ENCODE measurements at places on chromosomes 5 and 9.
A peak's percentile ranks its signal among the peaks of the same experiment; 100 is the strongest.

GRCh38 chr5:73254642-73255041 is 81.6 kb downstream of the TMEM174 start:
- no peak for DNase-seq

- no peak for DNase-seq
These were observed 21.7 kb downstream of the XRCC4 start for GRCh38 chr5:83099001-83099400.

DNA sequence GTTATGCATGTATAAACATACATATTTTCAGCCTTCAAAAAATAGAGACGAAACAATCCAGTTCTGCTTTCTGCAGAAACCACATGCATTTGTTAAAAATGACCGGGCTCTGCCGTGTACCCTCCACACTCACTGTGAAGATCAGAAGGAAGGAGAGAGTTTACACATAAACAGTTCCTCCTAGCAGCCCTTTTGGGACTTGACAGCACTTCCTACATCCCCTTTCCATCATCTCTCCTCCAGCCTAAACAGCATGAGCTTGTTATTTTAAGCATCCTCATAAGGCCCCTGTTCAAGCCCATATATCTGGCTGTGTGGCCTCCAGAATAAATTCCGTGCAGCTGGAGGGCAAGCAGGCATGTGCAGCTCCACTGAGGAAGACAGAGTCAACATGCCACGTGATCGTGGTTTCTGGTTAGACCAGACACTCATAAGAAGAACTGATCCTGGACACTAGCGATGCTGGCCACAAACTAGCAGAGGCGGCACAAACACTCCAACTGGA is 42.2 kb downstream of the NIPAL4 start:
- no peak for DNase-seq

GRCh38 chr9:21689854-21690253 is 112.6 kb upstream of the MTAP start:
- DNase-seq = no peak

- DNase-seq = peak; percentile 4
These were observed 516.6 kb downstream of the RAB3C start for GRCh38 chr5:59099270-59099994.

GRCh38 chr9:135813671-135814290 is 93.6 kb downstream of the CAMSAP1 start:
- DNase-seq = no peak

GRCh38 chr9:38088006-38088925 is 19.2 kb upstream of the SHB start:
- DNase-seq = peak; percentile 59

DNA sequence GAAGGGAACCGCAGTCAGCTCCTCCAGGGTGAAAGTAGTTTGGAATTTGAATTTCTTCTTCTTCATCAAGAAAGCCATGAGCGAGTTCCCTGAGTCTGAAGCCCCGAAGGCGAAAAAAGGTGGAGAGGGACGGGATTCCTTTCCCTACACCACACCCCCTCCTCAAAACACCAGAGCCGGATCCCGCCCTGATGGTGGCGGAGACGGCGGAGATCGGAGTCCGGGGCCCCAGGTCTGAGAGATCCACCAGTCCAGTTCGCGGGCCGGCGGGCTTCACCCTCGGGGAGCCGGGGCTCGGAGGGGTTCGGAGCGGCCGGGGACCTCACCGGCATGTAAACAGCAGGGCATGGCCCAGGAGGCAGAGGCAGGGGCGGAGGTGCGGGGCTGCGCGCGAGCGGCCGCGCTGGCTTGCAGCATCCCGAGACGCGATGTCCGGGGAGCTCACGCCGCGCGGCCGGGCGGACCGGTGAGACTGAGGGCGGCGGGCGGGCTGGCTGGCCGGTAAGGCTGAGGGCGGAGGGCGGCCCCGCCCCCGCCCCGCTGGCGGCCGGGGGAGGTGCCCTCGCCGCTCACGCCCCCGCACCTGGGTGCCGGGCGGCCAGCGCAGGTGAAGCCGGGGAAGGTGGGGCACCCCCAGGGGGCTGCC is 606 bp downstream of the EEIG1 start:
- peak; percentile 51 for DNase-seq

GRCh38 chr9:111038331-111039230 is at the start of gene LPAR1:
LPAR1 (minus strand) TSS chr9:111038470; CDS start chr9:110972117, 66,353 bp downstream.
- DNase-seq = no peak

DNA sequence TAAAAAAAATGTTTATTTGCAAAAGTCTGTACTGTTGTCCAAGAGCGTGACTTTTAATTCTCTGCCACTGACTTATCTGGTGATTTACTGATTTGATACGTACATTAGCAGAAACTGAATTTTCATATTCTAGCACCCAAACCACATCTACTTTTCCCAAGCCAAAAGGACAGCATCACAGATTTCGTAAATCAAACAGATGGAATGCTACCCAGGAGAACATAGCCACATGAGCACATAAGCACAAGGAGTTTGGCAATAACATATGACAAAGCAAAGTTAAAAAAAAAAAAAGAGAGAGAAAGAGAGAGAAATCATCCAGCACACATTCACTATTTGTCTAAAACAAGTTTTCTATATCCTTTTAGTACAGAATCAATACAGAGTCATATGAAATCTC is 83.7 kb downstream of the HINT1 start:
- DNase-seq = no peak

DNA sequence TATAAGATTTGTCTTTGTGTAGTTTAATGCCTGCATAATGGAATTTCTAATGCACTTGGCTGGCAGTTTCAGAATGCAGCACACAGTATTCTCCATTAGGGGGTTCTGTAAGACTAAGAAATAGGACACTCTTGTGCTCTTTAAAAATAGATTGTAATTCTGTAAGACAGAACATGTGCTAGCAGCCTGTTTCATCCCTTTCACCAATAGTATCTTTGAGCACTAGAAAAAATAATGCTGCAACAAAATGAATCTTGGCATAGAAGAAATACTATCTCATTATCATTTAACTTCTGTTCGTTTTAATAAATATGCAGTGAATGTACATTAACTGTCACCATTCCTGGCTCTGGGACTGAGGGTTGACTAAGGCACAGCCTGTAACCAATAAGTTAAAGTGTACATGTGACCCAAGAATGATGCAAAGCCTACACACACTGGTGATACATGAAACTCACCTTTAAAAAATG is 23.8 kb upstream of the ZNF622 start:
- no peak for DNase-seq

- DNase-seq = no peak
These were observed 54.3 kb downstream of the GRAMD2B start for GRCh38 chr5:126477294-126478117.

GRCh38 chr5:39005566-39006232 is 68.5 kb downstream of the RICTOR start:
- no peak for DNase-seq

DNA sequence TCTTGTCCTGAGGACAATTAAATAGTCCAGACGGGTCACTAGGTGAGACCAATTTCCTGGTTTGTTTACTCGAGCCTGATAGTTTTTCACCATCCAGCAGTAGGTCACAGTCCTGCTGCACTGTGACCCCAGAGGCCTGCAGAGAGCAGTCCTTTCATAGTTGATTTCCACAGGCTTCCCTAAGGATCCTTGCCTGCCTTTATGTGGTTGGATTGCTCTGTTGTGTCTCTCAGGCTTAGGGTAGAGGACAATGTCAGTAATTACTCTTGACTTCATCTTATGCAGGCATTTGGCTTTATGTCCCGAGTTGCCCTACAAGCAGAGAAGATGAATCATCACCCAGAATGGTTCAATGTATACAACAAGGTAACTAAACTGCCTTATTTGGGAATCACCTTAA is 9.0 kb upstream of the CATSPER3 start:
- DNase-seq = no peak

- DNase-seq = no peak
These were observed 9.3 kb downstream of the SLC25A48 start for GRCh38 chr5:135843571-135844337.

GRCh38 chr5:854217-854616 is 3.4 kb upstream of the ZDHHC11 start:
- DNase-seq = no peak

GRCh38 chr5:101687349-101687985 is 608.6 kb downstream of the SLCO4C1 start:
- DNase-seq = no peak

GRCh38 chr5:160938532-160938931 is 86.5 kb upstream of the ATP10B start:
- DNase-seq = no peak

- DNase-seq = no peak
These were observed 231.6 kb downstream of the SLF1 start for GRCh38 chr5:94849821-94850736.

DNA sequence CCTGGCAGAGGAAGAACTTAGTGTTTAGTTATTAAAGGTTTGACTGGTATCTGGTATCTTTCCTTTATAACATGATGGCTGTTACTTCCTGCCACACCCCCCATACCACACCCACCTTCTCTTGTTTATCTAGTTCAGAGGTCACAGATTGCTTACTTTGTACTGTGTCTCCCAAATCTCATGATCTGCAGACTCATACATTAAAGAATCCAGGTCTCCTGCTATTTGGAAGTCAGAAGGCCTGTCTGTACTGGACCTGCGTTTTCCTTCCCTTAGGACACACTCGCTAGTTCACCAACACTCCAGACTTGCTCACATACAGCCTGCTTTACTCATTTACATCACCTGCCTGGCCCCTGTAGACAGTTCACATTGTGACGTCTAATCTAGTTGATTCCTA is 39.3 kb downstream of the NUDT12 start:
- DNase-seq = no peak

- no peak for DNase-seq
These were observed 90.4 kb upstream of the PUM3 start for GRCh38 chr9:2934241-2934650.

DNA sequence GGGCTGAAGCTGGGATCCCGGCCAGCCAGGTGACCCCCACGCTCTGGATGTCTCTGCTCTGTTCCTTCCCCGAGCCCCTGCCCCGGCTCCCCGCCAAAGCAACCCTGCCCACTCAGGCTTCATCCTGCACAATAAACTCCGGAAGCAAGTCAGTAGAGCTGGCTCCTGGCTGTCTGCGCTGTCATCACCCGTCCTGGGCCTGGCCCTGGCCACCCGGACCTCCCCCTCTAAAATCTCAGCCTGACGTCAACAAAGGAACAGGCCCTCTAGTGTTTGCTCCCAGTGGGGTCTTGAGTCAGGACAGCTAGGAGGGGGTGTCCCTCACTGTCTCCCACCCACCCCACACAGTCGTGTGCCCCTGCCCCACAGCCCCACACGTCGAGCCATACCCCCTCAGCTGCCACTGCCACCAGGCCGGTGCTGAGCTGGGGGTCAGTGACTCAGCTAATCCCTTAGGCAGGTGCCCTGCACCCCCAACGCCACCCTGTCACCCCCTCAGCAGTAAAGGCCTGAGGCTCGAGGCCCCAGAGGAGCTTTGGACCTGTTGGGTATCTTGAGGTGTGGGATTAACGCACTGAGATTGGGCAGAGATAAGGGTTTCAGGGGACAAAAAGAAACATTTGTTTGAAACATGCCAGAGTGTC is 1.1 kb upstream of the LCNL1 start:
- DNase-seq = no peak

DNA sequence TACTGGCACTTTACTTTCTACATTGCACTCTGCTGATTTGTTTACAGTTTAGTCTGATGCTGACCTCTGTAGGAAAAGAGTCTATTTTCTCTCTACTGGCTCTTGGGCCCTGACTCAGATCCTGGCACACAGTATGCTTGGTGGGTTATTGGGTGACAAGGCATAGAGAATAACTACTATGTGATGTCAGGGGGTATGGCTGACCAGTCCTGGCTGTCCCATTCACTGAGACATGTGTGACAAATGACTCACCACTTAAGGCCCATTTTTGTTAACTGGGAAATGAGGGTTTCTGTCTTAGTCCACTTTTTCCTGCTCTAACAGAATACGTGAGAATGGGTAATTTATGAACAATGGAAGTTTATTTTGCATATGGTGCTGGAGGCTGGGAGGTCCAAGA is 66.4 kb downstream of the DAPK1 start:
- no peak for DNase-seq

DNA sequence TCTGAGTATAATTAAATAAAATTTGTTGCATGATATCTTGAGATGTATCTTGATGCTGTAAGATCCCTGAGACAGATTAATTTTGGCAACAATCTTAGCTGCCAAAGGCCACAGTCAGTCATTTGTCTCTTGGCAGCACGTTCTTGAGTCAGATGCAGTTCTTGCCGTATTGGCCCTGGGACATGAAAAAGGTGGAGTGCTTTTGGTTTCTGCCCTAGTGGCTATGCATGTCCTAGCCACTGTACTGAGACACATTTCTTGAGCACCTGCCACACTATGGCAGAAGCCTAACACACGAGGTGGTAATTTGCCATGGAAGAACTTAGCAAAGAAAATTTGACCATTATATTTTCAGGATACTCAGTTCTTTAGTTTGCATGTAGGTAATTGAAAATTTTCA is 45.0 kb upstream of the PHF2 start:
- DNase-seq = no peak

- DNase-seq = no peak
These were observed 579 bp downstream of the SLC12A7 start for GRCh38 chr5:1111241-1111726.

- no peak for DNase-seq
These were observed 20.1 kb downstream of the ZNF462 start for GRCh38 chr9:106883030-106883429.

- no peak for DNase-seq
These were observed 988 bp downstream of the SHISAL2B start for GRCh38 chr5:64691291-64691690.

- no peak for DNase-seq
These were observed 100.7 kb downstream of the PHF2 start for GRCh38 chr9:93677048-93677571.

- DNase-seq = no peak
These were observed 33.5 kb downstream of the TMEM245 start for GRCh38 chr9:109086221-109086620.

DNA sequence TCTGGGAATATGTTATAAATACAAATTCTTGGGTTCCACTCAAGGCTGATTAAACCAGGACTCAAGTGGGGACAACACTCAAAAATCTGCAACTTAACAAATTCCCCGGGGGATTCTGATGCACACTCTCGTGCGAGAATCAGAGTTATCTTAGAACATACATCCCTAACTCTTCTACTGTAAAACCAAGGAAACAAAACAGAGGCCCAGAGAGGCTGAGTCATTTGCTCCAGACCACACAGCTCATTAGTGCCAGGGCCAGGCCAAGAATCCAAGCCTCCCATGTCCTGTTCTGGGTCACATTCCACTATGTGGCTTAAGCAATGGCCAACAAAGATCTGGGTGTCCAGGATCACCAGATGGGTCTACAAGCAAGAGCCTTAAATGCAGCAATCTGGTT is 166.0 kb downstream of the ADAMTS12 start:
- DNase-seq = no peak

- DNase-seq = no peak
These were observed 66.1 kb upstream of the SMC5 start for GRCh38 chr9:70192707-70193106.

- no peak for DNase-seq
These were observed 50.5 kb upstream of the RFX3 start for GRCh38 chr9:3576328-3576727.

- DNase-seq = no peak
These were observed 175.9 kb downstream of the ZDHHC21 start for GRCh38 chr9:14517154-14517906.

GRCh38 chr5:168288349-168289245 is 2.8 kb upstream of the WWC1 start:
- no peak for DNase-seq

- no peak for DNase-seq
These were observed 56.1 kb downstream of the PTCH1 start for GRCh38 chr9:95460518-95461164.
